ENCODE measurements at places on chromosomes 6 and 20. TPM values are rescaled to one million over a fixed set of nuclear protein-coding genes. Genes with fewer than 3 reads are reported as not detected.

C20orf202 gene
- total RNA-seq = not detected

AGER gene
- 20.2 TPM for total RNA-seq

CST8 gene
- not detected for total RNA-seq

B3GAT2 gene
- total RNA-seq = 0.02 TPM

FOXS1 gene
- total RNA-seq = not detected

KIF25 gene
- total RNA-seq = not detected

EMILIN3 gene
- total RNA-seq = 0.69 TPM

LCA5 gene
- total RNA-seq = 0.17 TPM

FBXO30 gene
- 8.8 TPM for total RNA-seq

MOG gene
- total RNA-seq = not detected

TGM3 gene
- not detected for total RNA-seq

TRERF1 gene
- total RNA-seq = 47.9 TPM

DNA sequence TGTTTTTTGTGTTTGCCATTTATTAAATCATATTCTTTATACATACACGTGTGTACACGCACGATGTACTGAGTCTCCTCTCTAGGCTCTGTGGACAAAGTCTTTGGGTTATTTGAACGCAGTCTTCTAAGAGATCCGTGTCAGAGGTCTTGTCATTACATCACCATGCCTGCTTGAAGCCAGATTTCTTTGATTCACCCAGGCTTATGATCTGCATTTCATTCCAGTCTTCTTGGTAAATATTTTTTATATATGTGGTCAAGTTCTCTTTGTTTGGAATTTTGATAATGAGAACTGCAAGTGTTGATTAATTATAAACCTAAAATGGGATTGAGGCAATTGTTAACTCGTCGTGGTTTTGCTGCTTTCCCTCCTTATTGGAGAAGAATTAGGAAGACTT lies 34.6 kb downstream of the KCNS1 start:
- DNase-seq = no peak

DNA sequence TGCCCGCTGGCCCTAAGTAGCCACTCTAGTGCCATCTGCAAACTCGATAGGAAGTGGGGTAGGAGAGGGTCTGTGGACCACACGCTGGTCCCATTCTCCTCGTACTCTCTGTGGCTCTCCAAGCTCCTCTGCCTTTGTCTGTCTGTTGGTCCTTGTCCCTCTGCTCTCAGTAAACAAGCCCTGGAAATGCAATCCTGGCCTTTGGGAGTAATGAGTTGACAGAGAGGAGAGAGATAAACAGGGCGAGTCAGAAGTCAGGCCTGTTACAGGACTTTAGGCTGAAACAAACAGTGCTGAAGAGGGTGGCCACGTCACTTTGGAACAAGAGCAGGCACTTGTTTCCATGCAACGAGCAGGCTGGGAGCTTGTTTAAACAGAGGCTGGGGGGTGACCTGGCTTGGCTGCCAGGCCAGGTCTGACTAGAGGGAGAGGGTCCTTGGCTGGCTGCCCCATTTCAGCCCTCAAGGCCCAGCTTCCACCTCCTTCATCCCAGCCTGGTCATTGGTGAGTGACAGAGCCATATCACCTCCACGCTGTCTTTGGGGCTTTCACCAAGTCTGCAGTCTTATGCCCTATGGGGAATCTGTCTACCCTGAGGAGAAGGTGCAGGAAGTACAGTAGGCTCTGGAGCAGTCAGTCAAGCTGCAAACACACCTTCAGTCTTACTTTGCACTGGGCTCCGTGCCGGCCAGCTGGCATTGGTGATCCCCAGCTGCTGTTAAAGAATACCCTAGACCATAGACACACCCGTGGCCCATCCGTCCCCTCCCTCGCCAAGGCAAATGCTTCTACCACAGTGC lies 22.6 kb downstream of the FOXP4 start:
- DNase-seq = no peak

GRCh38 chr6:161257793-161258457 lies 15.9 kb downstream of the AGPAT4 start:
- no peak for DNase-seq

GRCh38 chr6:61886608-61887259 lies 399.3 kb downstream of the KHDRBS2 start:
- DNase-seq = no peak

DNA sequence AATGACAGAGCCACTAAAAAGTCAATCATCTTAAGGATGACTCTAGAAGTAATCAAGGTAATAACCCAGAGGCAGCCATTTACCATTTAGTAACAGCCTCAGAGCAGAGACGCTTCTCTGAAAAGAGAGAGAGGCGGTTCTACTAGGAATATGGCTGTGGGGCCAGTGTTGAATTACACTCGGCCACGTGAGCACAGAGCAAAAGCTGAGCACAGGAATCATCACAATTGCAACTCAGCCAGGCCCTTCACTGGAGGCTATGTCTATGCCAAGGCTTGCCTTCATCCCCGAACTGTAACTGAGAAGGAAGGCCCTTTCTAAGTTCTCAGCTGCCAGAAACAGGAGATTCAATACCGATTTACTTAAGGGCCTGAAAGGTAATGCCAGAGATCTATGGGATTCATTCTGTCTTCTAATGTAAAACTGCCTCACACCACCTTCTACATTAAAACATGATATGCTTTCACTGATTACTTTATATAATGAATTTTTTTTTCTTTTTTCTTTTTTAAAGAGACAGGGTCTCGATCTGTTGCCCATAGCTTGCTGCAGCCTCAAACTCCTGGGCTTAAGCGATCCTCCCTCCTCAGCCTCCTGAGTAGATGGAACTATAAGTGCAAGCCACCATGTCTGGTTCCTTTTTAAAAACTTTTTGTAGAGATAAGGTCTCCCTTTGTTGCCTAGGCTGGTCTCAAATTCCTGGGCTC lies 67.6 kb downstream of the NUDT3 start:
- DNase-seq = no peak

GRCh38 chr6:150691463-150691862 lies 91.8 kb downstream of the PLEKHG1 start:
- DNase-seq = no peak

DNA sequence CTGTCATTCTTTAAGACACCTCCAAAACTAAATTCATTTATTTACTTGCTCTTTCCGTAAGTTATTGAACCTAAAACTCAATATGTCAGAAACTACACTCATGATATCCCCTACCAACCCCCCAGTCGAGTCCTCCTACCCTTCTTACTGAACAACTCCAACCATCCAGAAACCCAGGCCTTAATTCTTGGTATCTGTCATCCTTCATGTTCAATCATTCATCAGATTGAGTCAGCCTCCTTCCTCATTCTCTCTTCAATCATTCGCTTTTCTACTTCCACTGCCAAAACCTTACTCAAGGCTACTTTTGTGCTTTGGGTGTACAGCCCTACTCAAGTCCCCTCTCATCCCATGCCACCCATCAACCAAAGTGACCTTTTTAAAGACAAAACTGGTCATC lies 95.7 kb downstream of the SMLR1 start:
- no peak for DNase-seq

GRCh38 chr6:102126488-102126887 lies 733.0 kb downstream of the GRIK2 start:
- DNase-seq = no peak

DNA sequence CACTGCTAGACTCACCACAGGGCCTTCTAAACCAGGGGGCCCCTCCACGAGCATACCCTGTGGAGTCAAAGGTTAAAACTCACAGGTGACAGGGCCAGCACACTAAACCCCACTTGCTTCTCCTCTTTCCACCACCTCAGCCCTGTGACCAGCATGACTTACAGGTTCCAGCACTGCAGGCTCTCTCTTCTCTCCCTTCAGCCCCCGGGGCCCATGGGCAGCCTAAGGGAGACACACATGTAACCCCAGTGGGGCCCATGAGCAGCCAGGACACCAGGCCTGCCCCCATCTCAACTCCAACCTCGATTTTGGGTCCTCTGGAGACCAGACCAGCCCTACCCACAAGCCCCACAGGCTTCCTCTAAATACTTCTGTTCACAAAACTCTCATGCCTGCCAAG lies 28.0 kb downstream of the HLA-DPB1 start:
- DNase-seq = no peak

- no peak for DNase-seq
These were observed 41.0 kb downstream of the ZNF292 start for GRCh38 chr6:87196275-87196842.

GRCh38 chr6:133548423-133549159 lies 307.4 kb downstream of the EYA4 start:
- no peak for DNase-seq

GRCh38 chr20:14866841-14867514 lies 529.6 kb upstream of the FLRT3 start:
- DNase-seq = no peak

DNA sequence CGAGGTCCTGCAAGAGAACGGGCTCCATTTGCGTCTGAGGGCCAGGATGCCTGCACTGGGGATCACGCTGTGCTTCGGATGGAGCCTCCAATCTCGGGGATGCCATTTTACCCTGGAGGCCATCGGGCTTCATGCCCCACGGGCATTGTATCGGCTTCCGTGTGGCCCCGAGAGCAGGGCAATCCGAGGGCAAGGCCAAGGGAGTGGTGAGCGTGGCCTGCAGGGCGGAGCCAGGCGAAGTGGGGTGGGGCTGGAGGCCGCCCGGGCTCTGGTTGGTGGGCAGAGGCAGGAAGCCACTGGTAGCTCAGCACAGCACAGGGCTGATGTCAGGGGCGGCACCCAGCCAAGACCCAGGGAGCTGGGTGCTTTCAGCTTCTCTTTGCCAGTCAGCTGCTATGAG lies 57.5 kb upstream of the BHLHE23 start:
- DNase-seq = no peak

DNA sequence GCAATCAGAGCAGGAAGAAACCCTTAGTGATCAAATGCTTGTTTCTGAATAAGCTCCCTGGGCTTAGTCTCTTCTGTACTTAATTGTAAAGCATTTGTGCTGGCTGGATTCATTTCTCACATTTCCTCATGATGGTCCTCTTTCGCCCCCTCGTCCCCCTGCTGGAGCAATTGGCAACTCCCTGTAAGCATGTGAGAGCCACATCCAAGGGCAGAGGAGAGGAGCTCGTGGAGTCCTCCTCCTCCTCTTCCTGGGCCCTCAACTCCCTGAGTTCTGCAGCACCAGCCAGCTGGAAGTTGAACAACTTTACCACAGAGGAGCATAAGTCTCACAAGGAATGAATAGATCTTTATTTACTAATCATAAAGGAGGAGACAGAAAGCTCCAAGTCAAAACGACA lies 12.6 kb downstream of the ANKEF1 start:
- DNase-seq = no peak

DNA sequence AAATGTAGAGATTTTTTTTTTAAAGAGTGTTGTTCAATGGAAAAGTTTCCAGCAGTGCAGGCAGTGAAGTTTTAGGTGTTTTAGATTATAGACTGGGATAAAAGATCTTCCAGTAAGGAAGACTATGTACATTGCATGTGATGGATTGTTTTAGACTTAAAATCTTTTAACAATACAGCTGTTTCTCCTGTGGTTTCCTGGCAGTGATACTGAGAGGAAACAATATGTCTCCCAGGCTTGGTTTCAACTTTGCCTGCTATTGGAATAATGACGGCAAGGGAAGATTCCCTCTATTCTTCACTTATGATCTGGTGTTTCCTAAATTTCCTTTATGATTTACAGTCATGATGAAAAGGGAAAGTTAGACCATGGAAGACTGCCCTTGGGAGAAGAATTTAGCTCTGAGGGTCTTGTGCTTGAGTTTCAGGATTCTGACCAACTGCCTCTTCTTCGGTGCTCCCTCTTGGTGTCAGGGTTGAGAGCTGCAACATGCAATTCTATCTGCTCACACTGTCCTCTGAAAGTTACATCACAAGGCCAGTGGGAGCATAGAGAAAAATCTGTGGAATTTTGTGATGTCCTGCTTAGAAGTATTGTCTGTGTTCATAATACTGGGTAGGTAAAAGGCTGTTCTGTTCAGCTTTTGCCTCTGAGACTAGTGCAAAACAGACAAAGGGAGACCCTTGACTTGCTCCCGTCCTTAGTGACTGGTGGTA lies 262.8 kb upstream of the MAN1A1 start:
- DNase-seq = no peak

GRCh38 chr20:62369815-62370114 lies 2.7 kb upstream of the LAMA5 start:
- DNase-seq = no peak

DNA sequence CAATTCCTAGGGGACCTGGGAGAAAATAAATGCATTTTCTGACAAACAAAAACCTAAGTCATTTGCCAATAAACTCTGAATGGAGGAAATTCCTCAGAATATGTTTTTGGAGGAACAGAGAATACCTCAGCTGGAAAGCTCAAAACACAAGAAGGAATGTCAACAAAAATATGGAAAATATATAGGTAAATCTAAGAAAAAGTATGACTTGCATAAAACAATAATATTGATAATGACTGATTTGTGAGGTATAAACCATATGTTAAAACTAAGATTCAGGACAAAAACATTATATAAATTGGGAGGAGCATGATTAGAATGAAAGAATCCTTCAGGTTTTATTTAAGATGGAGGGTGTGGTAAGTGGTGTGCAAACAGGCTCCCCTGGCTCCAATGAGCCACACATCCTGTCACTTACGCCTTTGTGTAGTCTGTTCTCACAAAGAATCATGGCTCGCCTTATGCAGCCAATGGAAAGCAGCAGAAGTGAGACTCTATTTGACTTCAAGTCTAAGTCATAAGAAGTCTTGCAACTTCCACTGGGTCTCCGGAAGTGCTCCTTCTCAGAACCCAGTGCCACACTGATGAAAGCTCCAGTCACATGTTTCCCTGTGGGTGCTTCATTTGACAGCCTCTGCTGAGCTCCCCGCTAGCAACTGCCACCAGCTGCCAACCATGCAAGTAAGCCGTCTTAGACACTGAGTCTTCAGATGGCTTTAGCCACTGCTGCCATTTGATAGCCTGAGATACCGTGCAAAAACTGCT lies 8.1 kb downstream of the CFAP61 start:
- DNase-seq = no peak

All from activated T-helper 1 cell treated with anti-CD3 and anti-CD28 coated beads, Interleukin-12 subunit alpha, Interleukin-12 subunit beta, Interleukin-2, Interleukin-4 antibody, amounts not matched to agents 30 ng/mL and 10 ng/mL and 1 ng/mL, durations not matched to agents 14 hours and 24 hours and 36 hours (primary cell).